Spinal cord (tissue), 10 donors: ENCODE measurements at places on chromosomes 12 and 14.
A peak's percentile ranks its signal among the peaks of the same experiment; 100 is the strongest.

GRCh38 chr14:100048786-100049185, 16.4 kb upstream of the EVL start:
- DNase-seq, result no peak

GRCh38 chr12:91332302-91332701, 149.7 kb upstream of the DCN start:
- no peak for DNase-seq

DNA sequence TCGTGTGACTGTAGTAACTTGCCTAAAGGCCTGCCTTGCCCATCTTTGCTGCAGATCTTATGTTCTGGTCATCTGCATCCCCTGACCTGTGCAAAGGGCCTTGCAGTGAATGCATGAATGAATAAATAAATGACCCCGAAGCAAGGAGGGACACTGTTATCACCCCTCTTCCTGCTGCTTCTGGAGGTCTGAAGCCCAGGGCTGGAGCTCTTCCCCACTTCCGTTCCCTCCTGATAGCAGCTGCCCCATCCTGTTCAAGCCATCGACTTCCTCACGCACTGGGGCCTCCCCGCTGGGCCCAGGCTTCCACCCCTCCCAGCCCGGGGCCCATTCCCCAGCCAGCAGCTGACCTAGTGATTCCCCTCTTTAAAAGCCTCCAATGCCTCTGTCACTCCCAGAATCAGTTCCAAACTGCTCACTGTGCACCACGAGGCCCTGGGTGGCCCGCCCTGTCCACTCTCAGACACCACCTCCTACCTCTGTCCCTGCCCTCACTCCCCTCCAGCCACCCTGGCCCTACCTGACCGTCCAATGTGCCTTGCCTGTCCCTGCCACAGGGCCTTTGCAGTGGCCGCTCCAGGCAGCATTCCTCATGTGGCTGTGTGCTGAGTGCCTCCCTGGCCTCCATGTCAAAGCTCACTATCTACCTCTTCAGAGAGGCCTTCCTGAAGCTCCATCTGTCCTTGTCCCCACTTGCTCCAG, 78.6 kb downstream of the SCARB1 start:
- no peak for DNase-seq

GRCh38 chr12:78863482-78864402, 832 bp upstream of the SYT1 start:
- no peak for DNase-seq

GRCh38 chr14:105168979-105169507, 467 bp upstream of the JAG2 start:
- DNase-seq, result peak; percentile 9

- no peak for DNase-seq
These were observed 69.2 kb downstream of the ANO2 start for GRCh38 chr12:5875851-5876250.

- DNase-seq, result no peak
These were observed 421 bp upstream of the ACADS start for GRCh38 chr12:120725151-120725658.

- no peak for DNase-seq
These were observed 402.4 kb downstream of the BTG1 start for GRCh38 chr12:91743280-91743679.

DNA sequence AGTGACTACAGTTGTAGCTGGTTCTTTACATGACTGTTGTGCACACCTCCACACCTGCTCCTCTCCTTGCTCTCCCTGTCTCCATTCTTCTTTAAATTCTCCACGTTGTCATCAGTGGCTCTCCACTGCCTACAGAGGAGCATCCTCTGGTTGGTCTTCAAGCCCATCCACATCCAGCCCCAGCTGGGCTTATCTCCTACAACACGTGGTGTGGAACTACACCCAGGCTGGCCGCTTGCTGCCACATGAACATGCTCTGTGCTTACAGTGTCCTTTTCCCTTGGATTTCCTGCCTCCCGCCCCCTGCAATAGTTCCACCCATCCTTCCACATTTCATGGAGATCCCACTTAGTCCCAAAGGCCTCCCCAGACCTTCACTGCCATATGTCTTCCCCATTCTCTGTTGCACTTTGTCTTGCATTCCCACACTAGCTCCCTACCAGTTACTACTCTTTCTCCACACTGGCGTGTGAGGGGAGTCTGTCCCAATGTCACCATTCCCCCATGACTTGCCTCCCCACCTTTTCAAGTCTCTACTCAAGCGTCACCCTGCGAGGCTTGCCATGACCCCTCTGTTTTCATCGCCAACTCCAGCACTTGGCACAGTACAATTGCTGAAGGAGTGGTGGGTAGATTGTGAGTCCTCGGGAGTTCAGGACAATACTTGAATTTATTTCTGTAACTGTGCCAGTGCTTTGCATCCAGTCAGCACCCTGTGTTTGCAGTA, 9.8 kb upstream of the MCRS1 start:
- DNase-seq, result no peak

- DNase-seq, result peak; percentile 9
These were observed 556 bp downstream of the PHETA1 start for GRCh38 chr12:111368291-111368787.

- no peak for DNase-seq
These were observed 129.9 kb downstream of the TMEM30B start for GRCh38 chr14:61151251-61151650.

GRCh38 chr12:4807116-4807783, 87.0 kb downstream of the GALNT8 start:
- no peak for DNase-seq

DNA sequence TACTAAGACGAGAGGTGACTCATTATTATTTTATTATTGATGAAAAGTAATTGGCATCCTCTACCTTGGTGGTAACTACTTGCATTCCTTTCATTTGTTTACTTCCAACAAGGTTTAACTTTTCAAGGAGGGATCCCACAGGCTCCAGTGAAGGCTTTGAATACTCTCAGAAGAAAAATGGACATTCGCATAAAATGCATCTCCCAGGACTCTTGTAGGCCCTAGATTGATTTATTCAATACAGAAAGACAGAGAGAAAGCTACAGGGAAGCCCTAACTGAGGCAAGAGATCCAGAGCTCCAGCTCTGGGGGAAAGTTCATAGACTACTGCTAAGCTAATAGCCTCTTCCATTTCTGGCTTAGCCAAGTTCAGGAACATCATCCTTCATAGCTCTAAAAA, 87.0 kb downstream of the TBX5 start:
- no peak for DNase-seq

GRCh38 chr12:63978519-63978918, 134.0 kb downstream of the SRGAP1 start:
- DNase-seq, result no peak

DNA sequence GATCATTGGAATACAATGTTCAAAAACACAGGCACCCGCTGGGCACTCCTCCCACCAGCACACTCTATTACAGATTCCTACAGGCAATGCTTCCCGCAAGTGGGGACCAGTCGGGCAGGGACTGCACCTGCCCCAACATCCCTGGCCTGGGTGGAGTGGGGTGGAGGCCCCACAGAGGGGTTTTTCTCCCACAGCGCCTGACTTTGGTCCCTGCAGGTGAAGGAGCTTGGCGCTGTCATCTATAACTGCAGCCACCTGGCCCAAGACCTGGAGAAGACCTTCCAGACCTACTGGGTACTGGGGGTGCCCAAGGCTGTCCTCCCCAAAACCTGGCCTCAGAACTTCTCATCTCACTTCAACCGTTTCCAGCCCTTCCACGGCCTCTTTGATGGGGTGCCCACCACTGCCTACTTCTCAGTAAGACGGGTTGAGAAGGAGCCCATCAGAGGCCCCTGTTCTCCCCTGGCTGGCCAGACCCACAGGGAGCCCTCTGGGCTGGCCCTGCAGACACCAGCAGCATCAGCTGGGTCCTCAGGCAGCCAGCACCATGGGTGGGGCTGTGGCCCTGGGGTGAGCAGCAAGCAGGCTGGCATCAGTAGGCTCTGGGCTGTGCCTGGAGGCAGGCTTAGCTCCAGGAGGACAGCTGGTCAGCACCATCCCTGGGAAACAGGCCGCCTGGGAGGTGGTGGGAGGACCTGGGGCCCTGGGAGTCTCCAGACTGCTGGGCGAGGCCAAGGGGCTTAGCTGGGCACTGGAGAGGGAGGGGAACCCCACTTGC, 6.0 kb downstream of the PLD4 start:
- DNase-seq, result no peak

GRCh38 chr12:115763376-115763775, 514.1 kb downstream of the MED13L start:
- no peak for DNase-seq

DNA sequence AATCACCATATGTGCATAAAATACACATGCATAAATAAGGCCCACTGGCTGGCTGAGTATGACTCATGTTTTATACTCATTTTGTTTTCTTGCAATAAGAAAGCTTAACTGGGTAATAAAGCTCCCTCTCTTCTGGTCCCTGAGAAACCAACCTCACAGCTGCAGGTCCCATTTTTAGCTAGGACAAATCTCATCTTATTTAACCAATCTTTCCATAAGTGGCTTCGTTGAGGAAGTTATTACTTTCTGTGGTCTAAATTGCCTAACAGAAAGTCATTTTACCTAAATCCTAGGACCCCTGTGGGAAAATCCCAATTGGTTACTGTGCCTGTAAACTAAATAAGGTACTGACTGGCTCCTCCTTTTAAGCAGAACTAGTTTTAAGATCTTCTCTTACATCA, 232.8 kb upstream of the FBXO33 start:
- no peak for DNase-seq

- no peak for DNase-seq
These were observed 65.1 kb downstream of the SLC6A12 start for GRCh38 chr12:148676-149416.

- no peak for DNase-seq
These were observed 2.1 kb upstream of the PTPN6 start for GRCh38 chr12:6948873-6949594.

GRCh38 chr12:57616383-57617101, 5.3 kb downstream of the ARHGEF25 start:
- DNase-seq, result no peak

- DNase-seq, result peak; percentile 60
These were observed 10.8 kb downstream of the SUOX start for GRCh38 chr12:56007564-56008559.

DNA sequence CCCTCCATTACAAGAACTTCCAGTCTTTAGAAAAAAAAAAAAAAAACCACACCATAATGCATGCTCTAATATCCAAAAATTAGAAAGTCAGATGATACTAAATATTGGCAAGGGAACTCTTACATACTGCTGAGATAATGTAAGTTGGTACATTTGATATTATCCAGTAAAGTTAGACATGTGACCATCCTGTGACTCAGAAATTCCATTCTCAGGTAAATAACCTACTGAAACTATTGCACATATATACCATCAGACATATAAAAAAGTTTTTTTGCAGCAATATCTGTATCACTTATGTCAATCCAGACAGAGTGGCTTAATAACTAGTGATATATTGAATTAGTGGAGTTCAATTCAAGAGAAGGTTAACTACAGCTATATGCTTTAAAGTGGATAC, 63.5 kb downstream of the KITLG start:
- DNase-seq, result no peak

DNA sequence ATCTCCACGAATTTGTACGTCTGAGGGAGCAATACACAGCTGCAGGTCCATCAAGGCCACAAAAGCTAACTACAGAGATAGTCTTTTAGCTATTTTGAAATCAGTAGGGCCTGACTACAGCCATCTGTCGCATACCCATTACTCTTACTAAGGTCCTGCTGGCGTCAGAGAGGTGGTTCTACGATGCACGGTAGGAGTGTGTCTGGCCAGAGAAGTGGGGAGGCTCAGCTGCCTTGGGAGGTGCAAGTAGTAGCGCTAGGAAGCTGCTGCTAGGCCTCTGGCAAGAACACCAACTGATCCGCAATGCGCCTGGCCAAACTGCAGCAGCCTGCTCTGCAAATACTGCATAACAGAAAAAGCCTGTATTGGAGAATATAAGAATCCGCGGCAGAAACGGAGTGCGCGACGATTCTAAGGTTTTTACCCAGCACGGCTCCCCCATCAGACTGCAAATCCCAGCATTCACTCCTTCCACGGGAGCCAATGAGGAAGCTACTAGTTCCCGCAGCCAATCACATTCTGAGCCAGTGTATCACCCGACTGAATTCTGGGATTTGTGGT, 743 bp upstream of the CAND1 start:
- peak; percentile 99 for DNase-seq

DNA sequence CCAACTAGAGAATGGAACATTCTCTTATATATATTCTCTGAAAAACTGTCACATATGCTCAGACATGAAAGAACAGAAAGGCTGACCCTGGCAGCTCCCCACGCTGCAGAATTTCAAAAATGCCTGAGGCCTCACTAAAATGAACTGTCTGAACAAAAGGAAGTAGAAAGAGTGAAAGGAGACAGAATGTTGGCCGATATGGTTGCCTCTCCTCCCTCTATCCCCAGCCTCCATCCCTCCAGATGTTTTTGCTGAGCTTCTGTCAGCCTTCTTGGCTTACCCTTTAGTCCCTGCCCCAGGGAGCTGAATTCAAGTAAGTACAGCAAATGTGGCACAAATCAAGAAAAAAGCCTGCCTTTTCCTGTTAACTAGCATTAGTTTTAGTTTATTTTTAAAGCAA, 6.9 kb downstream of the SMCO2 start:
- DNase-seq, result no peak

- DNase-seq, result no peak
These were observed at the start of gene TNS2 for GRCh38 chr12:53049571-53050318. Gene TNS2 (plus strand): TSS chr12:53050065. CDS start chr12:53050186, 121 bp downstream.

GRCh38 chr14:47857646-47858045, 182.2 kb upstream of the MDGA2 start:
- DNase-seq, result no peak

GRCh38 chr14:23483236-23483854, 13.8 kb downstream of the NGDN start:
- peak; percentile 95 for DNase-seq

GRCh38 chr12:124208489-124208888, 86.4 kb upstream of the RFLNA start:
- no peak for DNase-seq

DNA sequence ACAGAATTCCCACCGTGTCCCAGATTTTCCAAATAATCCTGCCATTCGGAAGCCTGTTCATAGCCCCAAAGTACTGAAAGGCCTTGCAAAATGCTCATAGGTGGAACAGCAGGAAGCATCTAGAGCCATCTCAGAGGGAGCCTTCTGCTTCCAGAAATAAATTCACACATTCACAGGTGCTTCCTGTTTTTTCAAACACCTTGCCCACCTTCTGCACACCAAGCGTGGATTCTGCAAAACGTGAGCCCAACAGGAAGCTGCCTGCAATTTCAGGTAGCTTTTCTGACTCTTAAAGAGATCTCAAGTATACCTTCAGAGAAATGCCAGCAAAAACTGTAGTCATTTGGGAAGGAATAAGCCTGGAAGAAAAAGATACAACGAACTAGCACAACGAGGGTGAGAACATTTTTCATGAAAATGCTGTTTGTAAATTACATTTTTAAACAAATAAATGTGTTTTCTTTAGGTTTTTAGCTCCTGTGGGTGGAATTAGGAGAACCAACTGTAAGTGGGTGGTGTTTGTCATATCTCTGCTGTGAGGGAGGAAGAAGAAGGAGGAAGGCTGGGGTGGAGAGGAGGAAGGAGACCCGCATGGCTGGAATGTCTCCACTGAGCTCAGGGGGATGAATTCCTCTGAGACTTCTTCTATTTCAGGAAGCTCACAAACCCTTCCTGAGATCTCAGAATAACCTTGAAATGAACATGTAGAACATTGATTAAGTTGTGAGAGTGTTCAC, at the start of gene IFNG-AS1:
TSS of gene IFNG-AS1 (plus strand) at position 264 of the 737 bp plus-strand sequence.
- DNase-seq, result no peak

- DNase-seq, result no peak
These were observed 48.5 kb upstream of the RNU6-8 start for GRCh38 chr14:32251530-32251929.
